ENCODE measurements at places on chromosomes 12 and 14.

DNA sequence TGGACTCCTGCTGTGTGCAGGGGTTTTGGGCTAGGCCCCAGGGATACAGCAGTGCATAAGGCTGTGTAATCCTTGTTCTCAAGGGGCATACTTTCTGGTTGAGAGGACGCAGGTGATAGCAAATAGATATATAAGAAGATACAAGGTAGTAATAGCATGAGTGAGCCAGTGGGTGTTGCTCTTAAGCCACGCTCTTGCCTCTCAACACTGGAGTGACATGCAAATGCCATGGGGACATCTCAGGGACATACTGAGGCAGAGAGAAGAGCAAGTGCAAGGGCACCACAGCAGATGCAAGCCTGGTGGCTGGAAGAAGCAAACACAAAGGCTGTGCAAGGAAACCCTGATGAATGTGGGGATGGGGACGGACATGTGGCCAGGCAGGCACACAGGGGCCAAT is 223.3 kb downstream of the CHST11 start:
- peak; percentile 14 for DNase-seq

DNA sequence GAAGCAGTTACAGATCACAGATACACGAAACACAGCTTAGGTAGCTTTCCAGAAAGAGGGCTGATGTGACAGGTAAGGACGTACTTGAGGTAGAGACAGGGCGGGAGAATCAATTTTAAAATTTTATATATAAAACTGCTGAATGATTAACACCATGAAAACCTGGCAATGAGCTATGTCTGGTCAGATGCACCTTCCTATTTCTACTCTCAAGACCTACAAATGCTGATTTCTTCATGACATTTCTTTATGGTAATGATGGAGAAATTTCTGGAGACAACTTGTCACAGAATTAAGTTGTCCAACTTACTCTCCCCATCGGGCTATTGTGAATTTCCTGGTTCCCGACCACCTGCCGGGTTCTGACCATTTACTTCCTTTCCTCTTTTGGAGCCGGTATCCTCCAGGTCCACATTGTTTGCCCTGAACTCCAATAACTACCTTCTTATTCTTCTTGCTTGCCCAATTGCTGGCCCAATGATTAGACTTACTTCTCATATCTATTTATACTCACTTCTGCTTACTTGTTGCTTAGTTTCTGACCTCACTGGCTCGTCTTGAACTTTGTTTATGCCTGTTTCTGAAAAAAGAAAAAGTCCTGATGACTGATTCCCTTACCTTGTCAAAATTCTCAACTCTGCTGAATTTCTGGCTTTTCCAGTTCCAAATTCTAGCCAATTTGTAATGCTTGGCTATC is 12.8 kb upstream of the ATP2B1 start:
- DNase-seq, result no peak

DNA sequence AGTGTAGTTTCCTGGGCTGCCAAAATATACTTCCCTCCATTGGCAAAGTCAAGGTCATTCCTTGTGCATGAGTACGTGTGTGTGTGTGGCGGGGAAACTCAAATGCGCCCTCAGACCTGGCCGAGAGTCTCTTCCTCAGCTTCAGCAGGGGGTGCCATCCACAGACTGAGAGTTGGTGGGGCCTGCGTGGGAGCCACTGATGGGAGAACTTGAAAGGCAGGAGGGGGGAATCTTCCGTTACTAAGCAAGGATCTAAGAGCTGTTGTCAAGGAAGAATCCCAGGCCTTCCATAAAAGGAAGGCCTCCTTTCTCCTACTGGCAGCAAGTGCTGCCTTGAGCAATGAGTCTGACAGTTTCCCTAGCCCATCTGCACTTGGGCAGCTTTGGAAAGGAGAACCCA is 274.9 kb downstream of the EMP1 start:
- DNase-seq, result no peak

GRCh38 chr12:14613718-14614117 is 46.0 kb upstream of the PLBD1 start:
- no peak for DNase-seq

DNA sequence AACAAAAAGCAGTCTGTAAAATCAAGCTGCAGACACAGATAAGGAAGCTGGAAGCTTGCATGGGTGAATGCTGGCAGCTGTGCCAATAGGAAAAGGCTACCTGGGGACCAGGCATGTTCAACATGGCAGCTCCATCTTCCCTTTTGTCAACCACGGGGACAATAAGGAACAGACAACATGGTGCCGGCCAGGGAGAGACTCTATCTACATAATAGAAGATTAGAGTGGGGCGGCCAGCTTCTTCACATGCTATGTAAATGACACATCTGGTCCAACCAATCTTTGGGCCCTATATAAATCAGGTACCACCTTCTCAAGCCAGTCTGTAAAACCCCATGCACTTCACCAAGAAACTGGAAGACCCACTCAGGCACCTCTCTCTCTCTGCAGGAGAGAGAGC is 157.6 kb downstream of the SUDS3 start:
- no peak for DNase-seq

DNA sequence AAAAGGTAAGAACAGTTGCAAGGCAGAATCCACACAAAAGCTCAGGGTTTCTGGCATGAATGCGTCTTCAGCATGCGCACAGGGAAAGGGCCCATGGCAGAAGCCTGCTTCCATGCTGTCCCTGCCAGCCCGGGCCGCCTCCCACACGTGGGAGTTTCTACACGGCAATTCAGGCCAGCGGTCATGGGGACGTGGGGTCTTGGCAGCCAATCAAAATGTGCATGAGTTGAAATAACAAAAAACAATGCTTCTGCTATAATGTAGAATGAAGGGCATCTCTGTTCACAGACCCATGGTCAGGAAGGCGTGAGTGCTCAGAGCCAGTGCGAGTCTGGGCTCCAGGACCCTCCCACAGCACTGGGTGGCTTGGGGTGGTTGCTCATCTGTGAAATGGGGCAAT is 28.6 kb downstream of the AMN start:
- DNase-seq, result no peak

GRCh38 chr14:69880893-69881292 is 1.7 kb downstream of the SMOC1 start:
- DNase-seq, result peak; percentile 20

DNA sequence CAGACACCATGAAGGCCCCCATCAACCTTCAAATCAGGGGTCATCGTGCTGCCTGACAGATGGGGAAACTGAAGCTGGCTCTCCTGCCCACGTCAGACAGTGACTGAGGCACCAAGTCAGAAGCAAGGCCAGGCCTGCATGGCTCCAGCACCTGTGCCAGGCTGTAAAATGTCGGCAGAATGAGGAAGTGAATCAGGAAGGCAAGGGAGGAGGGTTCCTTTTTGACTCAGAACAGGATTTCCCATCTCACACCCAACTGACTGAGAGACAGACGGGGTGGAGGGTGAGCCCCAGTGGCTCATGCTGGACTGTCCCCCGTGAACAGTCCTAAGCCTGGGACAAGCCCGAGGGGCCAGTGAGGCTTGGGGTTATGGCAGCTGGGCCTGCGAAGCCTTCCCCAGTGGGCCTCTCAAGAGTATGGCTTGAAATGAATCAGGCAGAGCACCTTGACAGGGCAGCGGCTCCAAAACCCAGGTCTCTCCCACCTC is 20.9 kb downstream of the SYNE3 start:
- DNase-seq, result no peak

GRCh38 chr14:52153939-52154338 is 85.1 kb upstream of the NID2 start:
- DNase-seq, result no peak

GRCh38 chr14:106037380-106037779 is 511.0 kb downstream of the TMEM121 start:
- DNase-seq, result no peak

DNA sequence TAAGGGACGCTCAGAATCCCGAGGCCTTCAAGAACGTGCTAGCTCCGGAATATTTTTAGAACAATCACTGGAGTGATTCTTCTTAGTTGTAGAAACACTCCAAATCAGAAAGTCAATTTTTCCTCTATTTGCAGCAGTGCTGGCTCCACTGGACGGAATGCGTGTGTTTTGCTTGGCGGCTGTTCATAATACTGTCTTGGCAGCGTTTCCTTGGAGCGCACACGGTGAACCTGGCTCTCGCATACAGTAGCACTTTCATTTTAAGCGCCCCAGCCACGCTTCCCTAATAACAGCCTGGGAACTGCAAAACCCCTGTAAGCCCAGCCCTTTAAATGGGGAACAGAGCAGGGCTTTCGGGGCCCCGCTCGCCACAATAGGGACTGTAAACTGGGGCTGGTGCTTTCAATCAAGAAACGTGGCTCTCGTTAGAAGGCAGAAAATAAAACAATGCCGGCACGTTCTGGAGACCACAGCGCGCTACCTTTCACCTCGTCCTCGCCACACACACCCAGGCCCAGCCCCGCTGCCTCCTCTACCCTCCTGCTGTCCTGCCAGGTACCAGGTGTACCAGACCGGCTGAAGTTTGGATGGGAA is 79.9 kb downstream of the BCL11B start:
- peak; percentile 93 for DNase-seq

DNA sequence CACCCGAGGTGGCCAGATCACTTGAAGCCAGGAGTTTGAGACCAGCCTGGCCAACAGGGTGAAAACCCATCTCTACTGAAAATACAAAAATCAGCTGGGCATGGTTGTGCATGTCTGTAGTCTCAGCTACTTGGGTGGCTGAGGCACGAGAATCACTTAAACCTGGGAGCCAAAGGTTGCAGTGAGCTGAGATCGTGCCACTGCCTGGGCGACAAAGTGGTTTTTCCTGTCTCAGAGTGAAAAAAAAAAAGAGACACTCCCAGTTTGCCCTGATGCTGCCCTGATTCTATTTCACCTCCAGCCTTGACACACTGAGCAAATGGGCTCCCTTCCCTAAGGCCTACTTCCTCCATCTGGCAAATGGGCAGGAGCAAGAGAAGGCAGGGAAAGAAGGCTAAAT is 28.5 kb upstream of the PLEK2 start:
- DNase-seq, result no peak

GRCh38 chr12:96720363-96720705 is 186.7 kb upstream of the NEDD1 start:
- no peak for DNase-seq

DNA sequence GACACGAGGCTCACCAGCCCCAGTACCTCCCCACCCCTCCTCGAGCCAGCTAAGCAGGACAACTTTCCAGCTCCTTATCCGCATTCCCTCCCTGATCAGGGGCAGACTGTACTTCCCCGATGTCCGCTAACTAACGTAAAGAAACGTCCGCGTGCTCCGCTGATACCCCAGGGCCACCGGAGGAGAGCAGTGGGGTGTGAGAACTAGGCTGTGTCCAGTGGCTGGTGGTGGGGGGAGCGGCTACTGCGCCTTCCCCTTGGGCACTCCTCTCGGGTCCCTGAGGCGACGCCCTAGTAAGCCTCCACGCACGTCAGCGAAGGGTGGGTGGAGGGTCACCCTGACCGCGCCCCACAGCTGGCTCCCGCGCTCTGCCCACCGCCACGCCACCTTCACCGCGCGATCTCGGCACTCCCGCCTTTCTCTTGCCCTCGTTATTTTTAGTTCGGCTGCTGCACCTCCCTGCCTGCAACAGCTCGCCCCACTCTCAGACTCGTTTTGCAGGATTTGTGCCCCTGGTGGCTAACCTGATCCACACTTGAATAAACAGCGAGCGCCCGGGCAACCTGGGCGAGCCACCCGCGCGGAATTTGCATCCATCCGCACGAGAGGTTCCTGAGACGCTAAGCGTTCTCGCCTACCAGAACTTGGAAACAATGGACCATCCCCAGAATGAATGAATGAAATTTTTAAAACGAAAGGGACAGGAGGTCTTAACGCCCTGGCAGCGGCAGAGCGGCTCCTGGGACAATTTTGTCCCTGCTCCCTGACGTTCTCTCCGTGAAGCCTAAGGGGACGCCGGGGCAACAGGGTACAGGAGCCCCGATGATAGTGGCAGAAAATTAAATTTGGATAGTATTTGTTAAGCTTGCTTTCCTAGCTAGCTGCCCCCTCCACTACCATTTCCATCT is 6.9 kb upstream of the BMP4 start:
- no peak for DNase-seq

All from NCI-H1694 treated with DMSO at 0.1 percent for 48 hours (cell line).